ENCODE measurements at places on chromosomes 6 and 20.

DNA sequence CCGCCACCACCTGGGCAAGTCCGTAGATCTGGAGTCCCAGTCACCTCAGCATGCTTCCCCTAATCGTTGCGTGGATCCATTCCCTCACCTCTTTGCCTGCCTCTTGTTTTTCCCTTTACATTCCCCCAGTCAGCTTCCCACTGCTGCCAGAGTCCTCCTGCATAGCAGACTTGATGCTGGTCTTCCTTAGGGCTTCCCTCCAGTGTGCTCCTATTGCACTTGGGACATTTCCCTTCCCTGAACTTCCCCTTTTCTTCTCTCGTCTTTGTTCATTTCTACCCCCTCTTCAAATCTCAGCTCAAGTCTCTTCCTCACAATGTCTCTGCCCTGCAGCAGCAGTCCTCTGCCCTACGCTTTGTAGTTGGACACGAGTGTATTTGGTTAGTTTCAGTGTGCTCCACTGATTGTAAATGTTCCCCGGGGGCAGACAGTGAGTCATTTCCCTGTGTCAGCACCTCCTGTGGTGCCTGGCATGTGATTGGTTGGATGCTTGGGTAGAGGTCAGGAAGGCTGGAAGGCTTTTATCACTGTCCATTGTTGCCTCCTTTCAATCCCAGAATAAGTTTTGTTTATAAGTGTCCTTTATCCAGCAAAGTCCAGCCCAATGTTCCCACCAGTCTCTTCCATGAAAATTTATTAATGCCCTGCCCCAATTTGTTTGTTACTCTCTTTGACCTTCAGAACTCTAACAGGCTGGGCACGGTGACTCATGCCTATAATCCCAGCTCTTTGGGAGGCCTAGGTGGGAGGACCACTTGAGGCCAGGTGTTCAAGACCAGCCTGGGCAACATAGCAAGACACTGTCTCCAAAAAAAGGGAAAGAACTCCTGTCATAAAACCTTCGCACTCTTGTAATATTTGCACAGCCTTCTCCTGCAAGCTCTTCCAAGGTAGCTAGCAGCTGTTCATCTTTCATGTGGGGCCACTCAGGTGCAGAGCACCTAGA, 38.3 kb downstream of the FAM120B start:
- DNase-seq: no peak

GRCh38 chr6:153129873-153130514, 1.1 kb downstream of the RGS17 start:
- no peak for DNase-seq

DNA sequence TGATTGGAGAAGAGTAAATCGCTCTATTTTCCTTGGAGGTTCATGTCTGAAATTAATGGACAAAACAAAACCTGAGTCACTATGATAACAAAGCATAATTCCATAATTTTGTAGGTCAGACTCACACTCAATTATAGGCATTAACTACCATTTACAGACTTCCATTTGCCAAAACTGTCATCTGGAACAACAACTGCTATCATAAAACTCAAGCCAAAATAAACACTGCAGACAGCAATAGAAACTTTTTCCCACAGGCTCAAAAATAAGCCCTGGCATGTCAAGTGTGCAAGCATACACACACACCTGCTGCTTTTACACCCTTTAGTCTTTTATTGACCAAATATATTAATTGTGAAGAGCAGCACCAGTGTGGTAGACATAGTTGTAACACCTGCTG, 7.1 kb downstream of the MRPS10 start:
- DNase-seq: no peak

DNA sequence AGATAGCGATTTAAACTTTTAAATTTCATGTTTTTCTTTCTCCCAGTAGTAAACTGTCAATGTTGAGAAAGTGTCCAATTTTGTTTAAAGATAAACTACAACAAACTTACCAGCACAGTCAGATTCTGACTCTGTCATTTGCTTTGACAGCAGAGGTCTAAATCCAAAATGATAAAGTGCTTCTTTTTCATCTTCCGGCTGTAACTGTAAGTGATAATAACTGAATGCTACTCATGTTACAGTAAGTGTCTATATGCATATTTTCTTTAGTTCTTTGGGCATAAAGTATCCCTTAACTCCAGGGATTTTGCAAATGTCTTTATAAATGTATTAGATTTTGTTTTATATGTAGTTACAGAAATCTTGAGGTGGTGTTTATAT, 610.4 kb downstream of the RFPL4B start:
- DNase-seq: no peak

GRCh38 chr6:75374961-75375400, 90.4 kb upstream of the TMEM30A start:
- no peak for DNase-seq

DNA sequence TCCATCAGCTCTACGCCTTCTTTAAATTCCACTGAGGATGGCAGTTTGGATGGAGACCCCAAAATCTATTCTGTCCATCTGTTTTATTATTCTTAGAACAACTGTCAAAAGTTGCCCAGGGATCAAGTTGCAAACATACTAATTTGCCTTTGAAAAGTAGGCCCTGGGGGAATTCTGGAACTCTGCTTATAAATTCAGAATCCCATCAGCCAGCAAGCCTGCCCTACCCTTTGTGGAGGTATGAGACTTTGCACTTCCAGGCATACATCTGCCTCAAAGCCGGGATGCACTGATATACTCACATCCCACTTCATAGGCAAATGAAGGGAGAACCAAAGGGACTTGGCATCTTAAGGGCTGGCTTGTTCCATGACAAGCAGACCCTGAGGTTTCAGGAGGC, 93.6 kb downstream of the INSM1 start:
- DNase-seq: no peak

- no peak for DNase-seq
These were observed 234.1 kb downstream of the TMEM242 start for GRCh38 chr6:157089258-157089657.

DNA sequence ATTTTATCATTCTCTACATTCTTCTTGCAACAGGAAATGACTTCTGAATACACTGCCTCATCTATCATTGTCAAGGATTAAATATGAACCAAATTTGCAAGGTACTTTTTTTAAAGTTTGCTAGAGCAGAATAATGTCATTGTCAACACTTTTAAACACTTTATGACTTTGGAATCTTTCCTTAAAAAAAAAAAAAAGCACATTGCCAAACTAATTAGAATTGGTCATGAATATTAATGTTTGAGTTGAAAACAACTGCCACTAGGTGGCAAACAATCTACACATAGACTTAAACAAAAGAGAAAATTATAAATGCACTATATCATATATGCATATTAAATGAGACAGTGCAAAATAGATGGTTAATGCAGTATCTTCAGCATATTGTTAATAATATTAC, 32.5 kb upstream of the TMEM244 start:
- no peak for DNase-seq

- no peak for DNase-seq
These were observed 20.0 kb downstream of the MOCS1 start for GRCh38 chr6:39914239-39914638.

DNA sequence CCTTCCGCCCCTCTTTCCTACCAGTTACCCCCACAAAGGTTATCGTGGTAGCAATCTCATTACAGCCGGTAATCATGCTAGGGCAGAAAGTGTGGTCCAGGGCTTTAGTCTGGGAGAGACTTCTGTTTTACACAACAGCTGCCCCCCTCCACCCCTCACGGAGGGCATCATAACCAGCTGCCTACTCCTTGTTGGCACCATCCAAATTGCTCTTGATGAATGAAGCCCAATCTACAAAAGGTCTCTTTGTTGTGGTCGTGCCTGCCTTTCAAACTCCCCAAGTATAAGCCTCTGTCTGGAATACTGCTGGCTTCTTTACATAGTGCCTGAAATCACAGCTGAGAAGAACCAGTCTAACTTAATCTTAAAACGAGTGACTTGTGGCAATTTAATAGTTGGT, 157.9 kb downstream of the INSM1 start:
- no peak for DNase-seq

DNA sequence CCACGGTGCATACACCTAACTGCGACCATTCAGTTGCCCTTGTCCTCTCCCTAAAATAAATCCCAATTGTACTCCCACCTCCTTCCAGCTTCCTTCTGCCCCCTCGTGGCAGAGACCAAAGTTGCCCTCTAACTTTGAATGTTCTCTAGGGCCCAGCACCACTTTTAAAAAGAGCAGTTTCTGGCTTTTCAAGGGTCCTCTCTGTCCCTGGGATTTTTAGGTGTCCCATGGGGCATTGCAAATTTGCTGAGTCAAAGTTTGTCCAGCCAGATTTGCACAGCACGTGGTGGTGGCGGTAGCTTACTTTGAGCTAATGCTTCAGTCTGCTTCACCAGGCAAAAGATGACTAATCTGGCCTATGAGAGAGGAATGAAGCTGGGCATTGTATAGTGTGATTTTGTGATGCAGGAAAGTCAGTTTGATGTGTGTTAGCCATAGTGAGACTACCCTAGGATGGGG, 100.2 kb downstream of the PERP start:
- DNase-seq: no peak

GRCh38 chr6:6005051-6006005, 1.4 kb downstream of the NRN1 start:
- DNase-seq: no peak

- DNase-seq: peak; percentile 49
These were observed 75.4 kb upstream of the ECI2 start for GRCh38 chr6:4210629-4211419.

GRCh38 chr6:87837444-87837843, 135.4 kb upstream of the AKIRIN2 start:
- DNase-seq: no peak

GRCh38 chr6:90038961-90039653, 144.8 kb downstream of the GJA10 start:
- no peak for DNase-seq

- DNase-seq: no peak
These were observed 33.3 kb downstream of the GABRR2 start for GRCh38 chr6:89281779-89282246.

GRCh38 chr6:2914318-2914660, 11.2 kb upstream of the SERPINB9 start:
- no peak for DNase-seq

- no peak for DNase-seq
These were observed 152.6 kb downstream of the TSHZ2 start for GRCh38 chr20:53124803-53125202.

DNA sequence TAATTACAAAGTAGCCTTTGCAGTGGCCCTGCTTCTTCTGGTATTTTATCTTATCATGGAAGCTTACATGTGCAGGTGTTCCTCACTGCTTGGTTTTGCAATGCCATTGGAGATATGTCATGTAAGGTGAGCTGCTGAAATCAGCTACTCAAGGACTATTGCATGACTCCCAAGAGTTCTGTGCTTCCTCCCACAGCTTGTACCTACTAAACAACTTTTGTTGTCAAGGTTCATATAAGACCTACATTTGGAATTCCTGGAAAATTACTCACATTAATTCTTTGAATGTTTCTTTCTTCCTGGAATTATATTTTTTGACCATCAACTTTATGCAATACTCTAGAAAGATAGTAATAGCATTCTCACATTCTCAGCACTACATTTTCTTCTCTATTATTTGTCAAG, 427.5 kb upstream of the HSF2 start:
- no peak for DNase-seq

- no peak for DNase-seq
These were observed 60.0 kb upstream of the PBOV1 start for GRCh38 chr6:138278326-138278725.
